ENCODE measurements at places on chromosomes 16 and 17.

- DNase-seq: no peak
These were observed 103.3 kb downstream of the TMEM114 start for GRCh38 chr16:8486985-8487384.

DNA sequence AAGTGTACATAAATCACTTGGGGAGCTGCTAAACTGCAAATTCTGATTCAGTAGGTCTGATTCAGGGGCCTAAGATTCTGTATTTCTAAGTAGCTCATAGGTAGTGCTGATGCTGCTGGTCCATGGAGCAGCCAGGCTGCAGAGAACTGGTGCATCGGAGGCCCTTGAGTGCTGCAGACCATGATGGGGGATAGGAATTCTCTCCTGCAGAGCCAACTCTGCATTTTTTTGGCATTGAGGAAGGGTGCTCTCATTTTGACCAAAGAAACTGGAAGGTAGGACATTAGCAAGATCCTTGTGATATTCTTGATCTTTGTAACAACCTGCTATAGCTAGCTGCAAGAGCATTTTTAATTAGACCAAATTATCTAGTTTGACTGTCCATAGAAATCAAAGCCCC, 4.7 kb downstream of the HOXB2 start:
- peak; percentile 43 for DNase-seq

DNA sequence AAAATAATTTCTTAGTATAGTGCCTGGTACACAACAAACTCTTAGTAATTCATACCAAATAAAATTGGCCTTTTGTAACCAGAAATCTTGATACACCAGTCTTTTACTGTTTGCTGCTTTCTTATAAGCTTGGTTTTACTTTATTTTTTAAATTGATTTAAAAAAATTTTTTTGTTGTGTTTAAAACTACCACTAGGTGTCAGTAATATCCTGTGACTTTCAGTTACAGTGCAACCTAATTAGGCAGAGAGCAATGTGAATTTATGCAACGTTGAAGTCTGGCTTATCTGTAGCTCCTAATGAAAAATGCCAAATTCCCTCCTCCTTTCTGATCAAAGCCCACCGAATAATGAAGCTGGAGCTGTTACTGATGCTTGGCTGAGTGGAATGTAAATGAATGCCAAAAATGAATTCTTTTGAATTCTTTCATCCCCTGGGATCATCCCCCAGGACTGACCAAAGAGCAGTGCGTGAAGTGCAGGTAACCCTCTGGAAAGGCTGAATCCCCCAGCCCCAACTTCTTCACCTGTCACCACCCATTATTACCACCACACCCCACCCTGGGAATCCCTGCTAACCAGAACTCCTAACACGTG, 3.8 kb downstream of the ERCC4 start:
- DNase-seq: no peak

DNA sequence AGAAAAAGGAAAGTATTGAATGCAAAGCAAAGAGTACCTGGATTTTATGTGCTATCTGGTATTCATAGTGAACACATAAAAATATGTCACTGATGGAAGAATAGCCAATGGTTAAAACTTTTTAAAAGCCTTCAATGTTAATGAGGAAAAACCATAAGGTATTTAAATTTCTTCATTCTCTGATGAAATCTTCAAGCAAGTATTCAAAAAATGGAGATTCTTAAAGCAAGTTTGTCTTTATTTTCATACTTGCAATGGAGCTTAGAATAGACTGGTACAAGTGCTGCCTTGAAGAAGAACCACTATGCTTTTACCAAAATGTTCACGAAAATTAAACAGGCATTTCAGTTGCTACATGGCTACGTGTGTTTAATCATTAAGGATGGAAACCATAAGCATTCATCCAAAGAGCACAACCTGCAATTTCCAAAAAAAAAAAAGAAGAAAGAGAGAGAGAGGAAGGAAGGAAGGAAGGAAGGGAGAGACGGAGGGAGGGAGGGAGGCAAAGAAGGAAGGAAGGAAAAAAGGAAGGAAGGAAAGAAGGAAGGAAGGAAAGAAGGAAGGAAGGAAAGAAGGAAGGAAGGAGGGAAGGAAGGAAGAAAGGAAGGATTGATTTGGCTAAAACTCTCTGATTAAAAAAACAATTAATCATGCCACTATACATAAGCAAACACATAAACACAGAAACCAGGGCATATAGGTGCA, 17.6 kb downstream of the HS3ST3A1 start:
- no peak for DNase-seq

DNA sequence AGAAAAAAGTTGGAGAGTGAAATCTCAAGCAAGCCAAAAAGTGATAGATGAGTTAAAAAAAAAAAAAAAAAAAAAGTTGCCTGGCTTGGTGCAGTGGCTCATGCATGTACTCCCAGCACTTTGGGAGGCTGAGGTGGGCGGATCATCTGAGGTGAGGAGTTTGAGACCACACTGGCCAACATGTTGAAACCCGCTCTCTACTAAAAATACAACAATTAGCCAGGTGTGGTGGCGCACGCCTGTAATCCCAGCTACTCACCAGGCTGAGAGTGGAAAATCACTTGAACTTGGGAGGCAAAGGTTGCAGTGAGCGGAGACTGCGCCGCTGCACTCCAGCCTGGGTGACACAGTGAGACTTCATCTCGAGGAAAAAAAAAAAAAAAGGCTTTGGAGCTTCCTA, 668.8 kb downstream of the WWOX start:
- no peak for DNase-seq

- DNase-seq: no peak
These were observed 27.1 kb downstream of the CDH13 start for GRCh38 chr16:82653550-82654511.

- DNase-seq: no peak
These were observed 7.6 kb downstream of the MRM1 start for GRCh38 chr17:36608794-36609497.

DNA sequence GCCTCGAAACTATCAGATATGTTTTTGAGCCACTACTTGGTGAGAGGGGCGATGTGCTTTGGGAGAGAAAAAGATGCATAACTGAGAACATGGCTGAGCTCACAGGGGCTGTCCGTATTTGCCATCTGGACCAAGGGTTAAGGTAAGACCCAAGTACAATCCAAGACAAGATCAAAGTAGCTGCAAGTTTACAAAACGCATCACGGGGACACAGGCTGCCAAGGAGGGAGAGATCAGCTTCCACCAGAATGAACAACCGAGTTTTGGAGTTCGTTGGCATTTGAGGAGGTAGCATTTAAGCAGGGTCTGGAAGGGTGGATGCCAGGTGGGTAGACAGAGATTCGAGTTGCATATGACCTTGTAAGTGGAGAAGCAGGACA, 2.2 kb downstream of the PITPNC1 start:
- DNase-seq: no peak

DNA sequence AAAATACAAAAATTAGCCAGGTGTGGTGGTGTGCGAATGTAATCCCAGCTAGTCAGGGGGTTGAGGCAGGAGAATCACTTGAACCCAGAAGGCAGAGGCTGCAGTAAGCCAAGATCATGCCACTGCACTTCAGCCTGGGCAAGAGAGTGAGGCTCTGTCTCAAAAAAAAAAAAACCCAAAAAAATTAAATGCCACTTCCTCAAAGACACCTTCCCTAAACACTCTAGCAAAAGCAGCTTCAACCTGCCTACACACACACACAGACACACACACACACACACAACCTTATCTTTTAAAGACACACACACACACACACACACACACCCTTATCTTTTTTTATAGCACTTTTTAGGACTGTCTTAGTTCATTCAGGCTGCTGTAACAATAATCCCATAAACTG, 201.7 kb upstream of the PSMD7 start:
- DNase-seq: no peak

DNA sequence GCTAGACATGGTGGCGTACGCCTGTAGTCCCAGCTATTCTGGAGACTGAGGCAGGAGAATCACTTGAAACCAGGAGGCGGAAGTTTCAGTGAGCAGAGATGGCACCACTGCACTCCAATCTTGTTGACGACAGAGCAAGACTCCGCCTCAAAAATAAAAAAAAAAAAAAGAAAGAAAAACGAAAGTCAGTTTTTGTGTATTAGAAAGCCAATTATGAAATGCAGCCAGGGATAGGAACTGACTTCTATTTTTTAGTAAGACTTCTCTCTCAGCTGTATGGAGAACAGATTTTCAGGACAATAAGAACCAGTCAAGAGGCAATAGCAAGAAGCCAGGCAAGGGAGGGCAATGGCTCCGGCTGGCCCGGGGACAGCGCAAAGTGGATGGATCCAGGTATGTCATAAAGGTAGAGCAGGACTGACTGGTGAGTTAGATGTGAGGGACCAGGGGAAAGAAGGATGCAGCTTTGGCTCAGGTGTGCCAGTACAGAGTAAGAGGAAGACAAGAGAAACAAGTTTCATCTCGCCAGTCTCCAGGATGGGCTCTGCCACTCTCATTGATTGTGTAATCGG, 12.5 kb upstream of the CCL1 start:
- DNase-seq: no peak

- no peak for DNase-seq
These were observed 19.3 kb downstream of the MYLK3 start for GRCh38 chr16:46728806-46729205.

- DNase-seq: no peak
These were observed 70.4 kb upstream of the CLEC18A start for GRCh38 chr16:69880640-69881133.

DNA sequence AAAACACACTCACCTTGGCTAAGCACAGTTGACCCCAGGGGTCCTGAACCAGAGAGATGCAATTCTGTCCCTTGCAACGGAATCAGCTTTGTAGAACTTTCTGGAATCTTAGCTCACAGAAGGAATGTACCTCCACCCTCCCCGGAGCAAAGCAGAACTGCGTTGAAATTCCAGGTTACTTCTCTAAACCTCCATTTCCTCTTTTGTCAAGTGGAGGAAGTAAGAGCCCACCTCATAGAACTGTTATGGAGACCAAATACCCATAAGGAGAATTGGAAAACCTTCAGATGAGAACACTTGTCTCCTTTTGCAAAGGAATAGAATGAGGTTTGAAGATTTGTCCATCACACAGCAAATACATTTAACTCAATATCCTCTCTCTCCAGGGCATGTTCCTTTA, 86.6 kb upstream of the RBBP6 start:
- DNase-seq: no peak

- no peak for DNase-seq
These were observed 6.7 kb upstream of the NAGPA start for GRCh38 chr16:5040451-5040850.

- no peak for DNase-seq
These were observed 1.4 kb upstream of the CNGB1 start for GRCh38 chr16:57972306-57972705.

DNA sequence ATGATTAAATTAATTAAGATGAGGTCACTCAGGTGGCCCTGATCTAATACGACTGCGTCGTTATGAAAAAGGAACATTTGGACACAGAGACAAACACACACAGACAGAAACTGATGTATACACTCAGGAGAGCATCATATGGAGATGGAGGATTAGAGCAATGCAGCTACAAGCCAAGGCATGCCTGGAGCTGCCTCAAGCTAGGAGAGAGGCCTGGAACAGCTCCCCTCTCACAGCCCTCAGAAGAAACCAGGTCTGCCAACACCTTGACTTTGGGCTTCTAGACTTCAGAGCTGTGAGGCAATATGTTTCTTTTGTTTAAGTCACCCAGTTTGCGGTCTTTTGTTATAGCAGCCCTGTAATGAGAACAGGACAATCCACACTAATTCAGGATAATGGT, 318.9 kb downstream of the HS3ST3B1 start:
- DNase-seq: no peak

DNA sequence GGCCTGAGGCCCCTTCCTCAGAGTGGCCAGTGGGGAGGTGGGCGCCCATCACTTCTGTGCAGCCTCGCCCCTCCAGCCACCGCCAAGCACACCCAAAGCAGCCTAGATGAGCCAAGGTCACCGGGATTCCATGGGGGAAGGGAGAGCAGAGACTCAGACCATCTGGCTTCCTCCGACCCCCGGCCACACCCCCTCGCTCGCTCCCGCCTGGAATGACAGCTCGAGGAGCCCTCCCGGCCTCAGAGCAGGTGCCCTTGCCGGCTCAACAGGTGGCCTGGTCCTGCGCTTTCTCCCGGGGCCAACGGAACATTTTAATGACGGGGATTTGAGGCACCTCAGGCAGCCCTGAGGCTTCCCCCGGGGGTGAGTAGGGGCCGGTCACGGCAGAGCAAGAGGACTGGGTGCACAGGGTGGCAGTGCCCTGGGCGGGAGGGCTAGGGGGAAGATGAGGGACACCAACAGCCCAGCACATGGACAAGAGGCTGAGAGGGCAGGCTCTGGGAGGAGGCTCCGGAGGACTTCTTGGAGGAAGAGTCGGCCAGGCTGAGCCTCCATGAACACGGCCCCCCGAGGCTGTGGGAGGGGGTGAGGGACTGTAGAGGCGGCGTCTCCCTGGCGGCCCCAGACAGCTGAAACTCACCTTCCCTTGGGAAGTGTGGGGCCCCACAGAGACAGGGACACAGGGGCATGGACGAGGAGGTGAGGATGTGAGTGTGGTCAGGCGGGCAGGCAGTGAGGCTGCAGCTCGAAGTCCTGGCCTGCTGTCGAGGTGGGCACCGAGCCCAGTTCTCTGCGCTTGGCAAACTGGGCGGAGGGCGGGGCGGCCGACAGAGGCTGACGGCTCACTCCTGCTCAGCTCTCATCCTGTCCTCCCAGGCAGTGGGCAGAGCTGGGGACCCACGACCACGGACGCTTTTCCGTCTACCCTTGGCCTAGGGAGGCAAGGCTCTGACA, 12.5 kb upstream of the C1QTNF8 start:
- DNase-seq: no peak

DNA sequence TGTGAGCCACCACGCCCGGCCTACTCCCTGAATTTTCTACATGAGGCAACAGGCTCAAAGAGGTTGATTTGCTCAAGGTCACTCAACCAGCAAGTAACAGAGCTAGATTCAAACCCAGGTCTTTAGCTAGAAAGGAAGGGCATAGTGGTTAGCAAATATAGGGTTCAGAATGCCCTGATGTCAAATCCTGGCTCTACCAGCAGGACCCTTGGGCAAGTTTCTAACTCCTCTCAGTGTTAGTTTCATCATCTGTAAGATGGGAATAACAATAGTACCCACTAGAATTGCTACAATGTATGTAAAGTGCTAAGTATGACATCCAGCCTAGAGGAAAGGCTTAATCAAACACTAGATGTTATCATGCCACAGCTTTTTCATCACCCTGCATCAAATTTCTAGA, 19.1 kb upstream of the CYB5B start:
- DNase-seq: no peak

GRCh38 chr17:2063261-2064146, 8.6 kb downstream of the HIC1 start:
- DNase-seq: no peak

Measured in cardiac septum (tissue), 1 donor.